ENCODE measurements at places on chromosomes 13 and 19.

- DNase-seq, result no peak
These were observed 1.0 kb upstream of the MYH14 start for GRCh38 chr19:50202386-50202785.

GRCh38 chr13:83272652-83273240 is 609.5 kb downstream of the SLITRK1 start:
- DNase-seq, result no peak

DNA sequence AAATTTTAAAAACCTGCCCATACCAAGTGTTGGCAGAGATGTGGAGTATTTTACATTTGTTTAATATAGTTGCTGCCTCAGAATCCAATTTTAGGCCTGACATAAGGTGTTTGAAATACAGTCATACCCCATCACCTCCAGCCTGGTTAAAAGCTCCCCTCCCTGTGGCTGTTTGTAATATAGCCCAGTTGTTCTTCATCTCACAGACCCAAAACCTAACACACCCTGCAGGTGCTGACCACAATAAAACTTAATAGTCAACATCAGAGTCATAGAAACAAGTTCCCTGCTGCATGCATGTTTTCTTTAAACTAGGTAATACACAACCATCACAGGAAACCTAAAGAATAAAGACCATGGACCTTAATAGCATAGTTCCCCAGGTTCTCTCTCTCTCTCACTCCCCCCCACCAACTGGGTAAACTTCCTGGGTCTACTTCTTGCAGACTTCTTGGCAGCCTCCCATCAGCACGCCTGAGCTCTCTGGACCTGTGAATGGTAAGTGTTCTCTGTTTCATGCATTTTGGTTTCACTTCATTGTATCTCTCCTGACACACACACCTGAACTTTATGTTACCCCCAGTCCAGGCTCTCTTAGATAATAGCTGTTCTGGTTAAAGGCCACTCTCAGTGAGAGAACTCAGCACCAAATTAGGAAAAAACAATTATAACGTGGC is 1369.9 kb downstream of the EFNB2 start:
- no peak for DNase-seq

GRCh38 chr19:33740811-33741396 is 55.8 kb upstream of the KCTD15 start:
- peak; percentile 52 for DNase-seq

DNA sequence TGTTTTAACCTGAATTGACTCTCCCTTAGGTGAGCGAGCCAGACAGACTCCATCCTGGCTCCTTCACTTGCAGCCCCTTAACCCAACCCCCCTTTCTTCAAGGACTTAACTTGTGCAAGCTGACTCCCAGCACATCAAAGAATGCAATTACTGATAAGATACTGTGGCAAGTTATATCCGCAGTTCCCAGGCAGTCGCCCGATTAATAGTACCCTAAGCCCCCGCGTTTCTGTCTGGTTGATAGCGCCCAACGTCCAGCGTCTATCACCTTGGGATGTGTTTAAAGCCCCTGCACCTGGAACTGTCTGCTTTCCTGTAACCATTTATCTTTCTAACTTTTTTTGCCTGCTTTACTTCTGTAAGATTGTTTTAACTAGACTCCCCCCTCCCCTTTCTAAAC is 6.2 kb downstream of the HSD17B14 start:
- no peak for DNase-seq

DNA sequence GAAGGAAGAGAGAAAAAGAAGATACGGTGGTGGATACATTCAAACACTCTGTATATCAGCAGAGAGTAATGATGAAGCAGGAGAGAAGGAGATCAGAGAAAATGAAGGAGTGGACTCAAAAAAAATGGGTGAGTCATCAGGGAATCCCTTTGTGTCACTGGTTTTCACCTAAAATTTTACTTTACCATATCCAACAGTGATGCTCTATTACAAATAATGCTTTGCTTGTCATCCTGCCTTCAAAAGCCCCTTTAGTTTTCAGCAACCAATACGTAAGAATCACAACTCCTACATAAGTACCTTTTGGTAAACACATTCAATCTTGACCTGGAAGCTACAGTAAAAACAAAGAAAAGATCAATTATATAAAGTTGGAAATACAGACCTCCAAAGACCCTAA is 88.8 kb downstream of the ENOX1 start:
- DNase-seq, result no peak

Measured in iPS DF 6.9 (cell line).